ENCODE measurements at places on chromosomes 3 and 15.

- peak; percentile 50 for DNase-seq
Measured at GRCh38 chr15:98649472-98650416, 1.4 kb downstream of the IGF1R start.

DNA sequence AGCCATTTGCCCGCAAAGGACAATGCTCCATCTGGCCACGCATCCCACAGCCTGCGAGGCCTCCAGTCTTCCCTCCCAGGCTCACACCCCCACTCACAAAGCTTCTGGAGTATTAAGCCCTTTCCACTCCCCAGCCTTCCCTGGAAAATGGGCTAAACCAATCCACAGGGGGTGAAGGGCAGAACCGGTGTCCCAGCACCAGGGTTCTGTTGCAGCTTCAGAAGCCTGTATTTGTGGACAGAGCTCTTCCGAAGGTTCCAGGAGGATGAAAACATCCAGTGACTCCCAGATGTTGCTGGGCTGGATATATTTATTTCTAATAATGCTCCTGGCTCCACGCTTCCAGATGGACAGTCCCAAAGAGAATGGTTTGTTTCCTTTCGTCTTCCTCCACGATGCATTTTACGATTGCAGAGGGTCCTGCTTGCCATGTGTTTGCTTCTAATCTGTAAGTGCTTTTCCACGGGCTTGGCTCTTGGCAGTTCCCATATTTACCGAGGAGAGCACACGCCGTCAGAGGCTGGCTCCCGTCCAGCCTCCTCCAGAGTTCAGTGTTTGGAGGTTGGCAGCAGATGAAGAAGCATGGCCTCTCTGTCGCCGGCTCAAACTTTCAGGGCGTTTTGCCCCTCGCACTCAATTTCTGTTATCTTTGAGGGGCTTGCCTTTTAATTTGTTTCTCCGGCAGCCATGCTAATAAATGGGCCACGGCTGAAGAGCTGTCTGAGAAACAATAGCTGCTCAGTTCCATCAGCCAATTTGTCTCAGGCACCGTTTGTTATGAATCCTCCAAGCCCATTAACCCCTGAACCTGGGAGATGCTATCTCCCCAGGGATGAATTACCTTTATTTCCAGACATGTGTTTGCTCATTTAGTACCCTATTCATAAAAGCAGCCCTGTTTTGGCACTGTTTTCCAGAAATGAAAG lies 367.9 kb upstream of the PROK2 start:
- DNase-seq = peak; percentile 26

DNA sequence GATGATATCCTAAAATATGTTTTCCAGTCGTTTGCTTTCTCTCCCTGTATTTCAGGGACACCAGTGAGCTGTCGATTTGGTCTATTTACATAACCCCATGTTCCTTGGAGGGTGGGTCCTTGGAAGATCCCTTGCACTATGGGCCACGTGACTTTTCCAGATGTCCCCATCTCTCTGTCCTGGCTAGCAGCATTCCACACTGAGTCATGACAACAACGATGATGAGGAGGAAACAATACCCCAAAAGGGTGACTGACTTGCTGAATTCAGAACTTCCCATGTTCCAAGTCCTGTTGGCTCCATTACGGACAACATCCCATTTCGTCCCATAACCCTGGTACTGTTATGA lies 134.3 kb downstream of the NSMCE3 start:
- no peak for DNase-seq

- peak; percentile 34 for DNase-seq
Measured at GRCh38 chr3:12875857-12876836, 34.8 kb upstream of the RPL32 start.

- DNase-seq = no peak
Measured at GRCh38 chr3:10279384-10280176, 13.2 kb downstream of the GHRL start.

DNA sequence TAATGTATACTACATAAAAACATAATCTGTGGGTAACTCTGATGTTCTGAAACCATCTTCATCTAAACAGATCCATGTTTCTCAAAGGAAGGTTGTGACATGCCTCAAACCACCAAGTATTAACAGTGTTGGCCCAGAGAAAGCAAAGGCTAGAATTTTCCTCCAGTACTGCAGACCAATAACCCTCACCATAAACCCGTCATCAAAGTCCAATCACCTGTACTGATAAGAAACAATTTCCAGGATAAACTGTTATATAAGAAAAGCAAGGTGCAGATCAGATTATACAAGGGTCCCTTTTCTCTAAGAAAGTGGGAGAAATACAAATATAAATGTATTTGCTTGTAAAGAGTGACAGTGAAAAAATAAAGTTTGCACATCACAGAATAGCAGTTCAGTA lies 32.3 kb downstream of the TBC1D2B start:
- DNase-seq = no peak

DNA sequence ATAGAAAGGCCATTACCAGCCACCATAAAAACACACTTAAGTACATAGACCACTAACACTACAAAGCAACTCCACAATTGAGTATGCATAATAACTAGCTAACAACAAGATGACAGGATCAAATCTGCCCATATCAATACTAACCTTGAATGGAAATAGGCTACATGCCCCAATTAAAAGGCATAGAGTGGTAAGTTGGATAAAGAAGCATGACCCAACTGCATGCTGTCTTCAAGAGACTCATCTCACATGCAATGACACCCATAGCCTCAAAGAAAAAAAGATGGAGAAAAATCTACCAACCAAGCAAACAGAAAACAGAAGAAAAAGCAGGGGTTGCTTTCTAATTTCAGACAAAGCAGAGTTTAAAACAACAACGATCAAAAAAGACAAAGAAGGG lies 218.7 kb downstream of the ISL2 start:
- no peak for DNase-seq
